ENCODE measurements at places on chromosomes 5 and 9.

GRCh38 chr5:62689599-62690368, 111.2 kb downstream of the LRRC70 start:
- no peak for ATAC-seq

DNA sequence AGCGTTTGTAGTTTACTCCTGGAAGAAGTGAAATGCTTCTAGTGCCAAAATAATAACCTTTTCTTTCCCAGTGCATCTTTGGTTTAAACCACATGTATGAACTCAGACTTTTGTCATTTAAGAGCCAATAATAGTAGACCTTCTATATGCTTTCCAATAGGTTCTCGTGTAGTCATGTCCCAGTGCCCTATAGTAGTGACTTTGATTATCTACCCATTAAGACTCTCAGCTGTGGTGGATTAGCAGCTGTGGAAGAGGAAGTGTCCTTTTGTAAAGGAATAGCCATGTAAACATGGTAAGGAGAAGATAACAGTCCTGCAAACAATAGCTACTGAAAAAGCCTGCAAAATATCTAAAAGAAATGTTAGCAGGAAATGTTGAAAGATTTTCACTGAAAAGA, 765.3 kb downstream of the MTRR start:
- ATAC-seq: no peak

DNA sequence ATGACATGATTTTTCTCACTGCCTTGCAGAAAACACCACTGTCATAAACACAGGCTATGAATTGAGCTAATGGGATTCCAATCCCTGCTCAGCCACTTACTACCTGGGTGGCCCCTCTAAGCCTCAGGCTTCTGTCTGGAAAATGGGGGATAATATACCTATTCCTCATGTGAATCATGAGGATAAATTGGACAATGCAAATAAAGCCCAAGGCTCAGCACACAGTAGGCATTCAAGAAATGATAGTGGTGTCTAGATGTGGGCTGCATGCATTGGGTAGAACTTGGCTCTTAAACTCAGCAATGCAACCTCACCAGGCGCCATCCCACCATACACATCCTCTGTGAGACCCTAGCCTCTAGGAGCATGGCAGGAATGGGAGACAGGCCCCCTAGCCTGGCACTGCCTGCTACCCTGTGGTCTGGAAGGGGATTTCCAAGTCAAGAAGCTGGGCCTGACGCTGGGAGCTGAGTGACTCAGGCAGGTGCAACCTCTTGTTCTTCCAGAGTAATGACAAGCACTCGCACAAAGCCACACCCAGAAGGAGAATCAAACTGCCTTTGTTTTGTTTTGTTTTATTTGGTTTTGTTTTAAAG, 2.3 kb upstream of the TNIP1 start:
- no peak for ATAC-seq

- ATAC-seq: no peak
Measured at GRCh38 chr5:80240368-80240986, 15.4 kb downstream of the SERINC5 start.

GRCh38 chr5:104843822-104844221, 1281.2 kb upstream of the NUDT12 start:
- ATAC-seq: no peak

GRCh38 chr5:73973135-73973534, 347.1 kb downstream of the ARHGEF28 start:
- no peak for ATAC-seq

DNA sequence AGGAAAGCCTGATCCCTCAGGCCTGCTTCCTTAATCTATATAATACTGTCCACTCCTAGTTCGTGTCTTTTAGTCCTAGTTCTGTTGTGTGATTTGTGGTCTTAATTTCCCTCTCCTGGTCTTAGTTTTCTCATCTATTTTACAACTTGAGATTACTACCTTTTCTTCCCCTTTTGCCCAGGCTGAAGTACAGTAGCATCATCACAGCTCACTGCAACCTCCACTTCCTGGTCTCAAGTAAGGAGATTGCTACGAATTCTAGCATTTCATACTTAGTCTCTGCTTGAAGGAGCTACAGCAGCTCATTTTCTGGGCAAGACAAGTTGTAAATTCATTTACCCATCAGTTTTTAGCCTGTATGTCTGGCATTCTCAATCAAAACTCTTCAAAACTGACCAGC, 5.5 kb downstream of the TRIM32 start:
- no peak for ATAC-seq

DNA sequence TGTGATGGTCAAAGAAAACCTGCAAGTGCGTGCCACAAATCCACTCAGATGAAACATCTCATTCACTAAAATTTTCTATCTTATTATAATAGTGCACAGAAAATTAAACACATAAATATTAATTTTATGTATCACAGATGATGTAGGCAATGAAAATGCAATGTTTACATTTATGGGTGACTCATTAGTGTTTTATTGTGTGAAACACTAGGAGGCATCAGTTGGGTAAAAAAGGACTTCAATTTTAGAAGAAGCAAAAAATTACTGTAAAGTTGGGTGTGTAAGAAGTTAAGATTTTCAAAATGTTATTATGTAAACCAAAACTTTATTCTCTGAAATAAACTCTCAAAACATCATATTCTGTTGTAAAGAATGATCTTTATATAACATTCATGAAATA, 4.0 kb downstream of the MEF2C start:
- ATAC-seq: no peak

DNA sequence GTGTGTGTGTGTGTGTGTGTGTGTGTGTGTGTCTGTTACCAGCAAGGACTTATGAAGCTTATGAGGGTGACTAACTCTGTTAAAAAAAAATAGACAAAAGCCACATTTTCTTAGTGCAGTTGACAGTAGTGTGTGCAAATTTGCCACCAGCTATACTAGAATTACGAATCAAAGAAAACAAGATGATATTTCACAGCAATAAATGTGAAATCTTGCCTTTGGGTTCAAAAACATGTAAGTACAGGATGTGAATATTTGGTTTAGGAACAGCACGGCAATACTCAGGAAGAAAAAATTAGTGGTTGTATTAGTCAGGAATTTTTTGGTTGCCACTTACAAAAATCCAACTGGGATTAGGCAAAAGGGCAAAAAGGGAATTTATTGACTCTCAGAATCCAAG, 117.4 kb downstream of the NPR3 start:
- ATAC-seq: no peak

DNA sequence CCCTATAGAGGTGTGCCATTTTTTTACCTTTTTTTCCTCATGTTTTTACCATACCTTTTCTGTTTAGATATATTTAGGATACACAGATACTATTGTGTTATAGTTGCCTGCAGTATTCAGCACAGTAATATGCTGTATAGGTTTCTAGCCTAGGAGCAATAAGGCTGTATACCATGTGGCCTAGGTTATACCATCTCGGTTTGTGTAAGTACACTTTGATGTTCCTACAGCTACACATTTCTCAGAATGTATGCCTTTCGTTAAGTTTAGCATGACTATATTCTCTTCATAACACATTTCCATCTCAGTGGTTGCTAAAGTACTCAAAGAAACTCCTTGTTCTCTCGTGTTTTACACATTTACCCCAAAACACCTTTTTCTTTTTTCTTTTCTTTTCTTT, 23.0 kb downstream of the UBE2D2 start:
- no peak for ATAC-seq

- no peak for ATAC-seq
Measured at GRCh38 chr5:177509381-177509951, at the start of gene DOK3. Gene DOK3, minus strand, starts transcription at chr5:177509826. Its CDS starts 286 bp downstream, at chr5:177509540.

DNA sequence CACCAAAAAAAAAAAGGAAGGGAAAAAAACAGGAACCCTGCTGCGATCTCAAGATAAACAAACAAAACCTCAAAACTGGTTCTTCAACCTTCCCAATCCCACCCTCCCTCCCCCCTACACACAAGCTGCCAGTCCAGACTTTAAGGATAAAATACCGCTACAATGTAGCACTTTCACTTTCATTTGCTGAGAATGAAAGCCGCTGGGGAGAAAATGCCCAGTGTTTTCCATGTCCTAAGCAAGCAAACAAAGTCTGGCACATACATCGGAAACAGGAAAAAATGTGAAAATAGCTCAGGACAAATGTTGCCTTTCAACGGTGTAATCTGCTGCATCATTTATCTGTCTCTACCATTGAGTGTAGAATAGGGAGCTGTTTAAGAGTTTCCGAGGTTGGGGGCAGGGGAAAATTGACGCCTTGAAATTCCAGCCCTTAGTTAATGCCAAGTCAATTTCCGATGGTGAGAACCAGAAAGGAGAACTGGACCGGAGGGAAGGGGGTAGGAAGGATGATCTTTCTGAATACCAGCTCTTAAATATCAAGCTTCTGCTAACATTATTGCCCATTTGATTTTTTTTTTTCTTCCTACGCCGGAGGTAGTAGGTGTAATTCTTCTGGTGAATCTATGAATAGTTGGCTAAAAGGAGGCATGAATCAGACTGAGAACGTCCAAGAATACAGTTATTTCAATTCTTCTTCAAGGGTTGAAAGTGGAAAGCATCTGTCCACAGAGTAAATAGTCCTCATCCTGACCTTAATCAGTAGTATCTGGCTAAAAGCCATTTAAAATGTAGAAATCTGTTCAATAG, 1.2 kb upstream of the ADAMTS6 start:
- peak; percentile 34 for ATAC-seq

DNA sequence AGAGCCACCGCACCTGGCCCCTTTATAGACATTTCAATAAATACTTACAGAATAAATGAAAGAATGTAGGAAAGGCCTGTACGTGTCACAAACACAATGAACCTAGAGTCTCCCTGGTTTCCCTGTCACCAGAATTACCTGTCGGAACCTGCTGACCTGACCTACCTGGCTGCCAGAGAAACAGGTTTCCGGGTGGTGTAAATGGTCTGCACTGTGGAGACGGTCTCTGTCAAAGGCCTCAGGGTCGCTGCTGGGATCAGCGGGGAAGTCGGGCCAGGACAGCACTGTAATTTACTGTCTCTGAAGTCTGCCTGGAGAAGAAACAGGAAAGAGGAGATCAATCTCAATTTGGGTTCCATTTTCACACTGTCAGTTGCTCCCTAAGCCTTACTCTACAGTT, 9.3 kb upstream of the FRRS1L start:
- ATAC-seq: no peak

- ATAC-seq: no peak
Measured at GRCh38 chr5:152638996-152639552, 234.0 kb upstream of the NMUR2 start.

- no peak for ATAC-seq
Measured at GRCh38 chr9:33414268-33414667, 11.9 kb upstream of the AQP7 start.

DNA sequence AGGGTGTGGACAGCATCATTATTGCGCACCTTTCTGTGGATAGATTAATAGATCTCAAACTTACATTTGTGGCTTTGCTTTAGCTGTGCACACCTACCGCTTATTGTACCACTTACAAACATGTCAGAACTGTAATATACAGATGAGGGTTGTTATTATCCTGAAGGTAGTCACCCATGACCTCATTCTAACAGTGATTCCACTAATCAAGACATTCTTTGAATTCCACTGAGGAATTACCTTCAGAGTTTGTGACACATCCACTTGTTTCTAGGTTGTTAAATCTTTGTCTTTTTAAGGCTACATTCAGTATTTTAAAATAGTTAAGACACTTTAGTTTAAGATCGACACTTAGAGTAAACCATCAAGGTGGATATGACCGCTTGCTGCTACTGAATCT, 7.8 kb downstream of the KCNV2 start:
- no peak for ATAC-seq

DNA sequence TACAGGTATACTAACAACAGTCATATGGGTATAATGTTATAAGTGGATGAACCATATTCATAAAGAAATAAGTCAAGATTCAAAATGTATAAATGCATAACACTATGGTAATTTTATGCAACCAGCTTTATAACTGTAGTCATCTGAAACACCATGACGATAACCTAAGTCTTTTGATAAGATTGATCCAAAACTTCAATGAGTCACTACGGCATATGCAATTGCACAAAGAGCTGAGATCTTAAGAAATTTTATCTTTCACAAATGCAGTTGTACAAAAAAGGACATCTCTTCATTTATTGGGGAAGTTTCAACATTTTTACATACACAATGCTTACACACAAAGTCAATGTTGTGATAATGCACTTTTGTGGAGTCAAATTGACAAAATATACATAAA, 20.3 kb downstream of the FAM81B start:
- no peak for ATAC-seq

DNA sequence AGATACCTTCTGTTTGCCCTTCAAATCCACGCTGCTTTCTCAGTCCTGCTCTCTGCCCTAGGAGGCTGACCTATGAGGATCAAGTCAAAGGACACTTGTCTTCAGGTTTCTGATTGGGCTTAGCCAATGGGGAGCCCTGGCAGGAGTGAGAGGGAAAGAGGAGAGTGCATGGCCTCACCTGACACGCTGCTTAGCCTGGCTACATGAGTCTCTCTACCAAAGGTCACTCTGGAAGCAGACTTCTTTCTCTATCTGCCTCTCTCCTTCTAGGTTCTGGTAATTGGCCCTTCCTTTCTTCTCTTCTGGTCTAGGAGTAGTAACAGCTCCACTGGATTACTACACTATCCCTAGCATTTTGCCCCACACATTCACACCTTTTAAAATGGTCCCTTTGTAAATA, 13.1 kb downstream of the ARSB start:
- peak; percentile 22 for ATAC-seq

- ATAC-seq: no peak
Measured at GRCh38 chr5:32314658-32315057, 1.9 kb upstream of the MTMR12 start.

GRCh38 chr9:112849363-112849922, 41.2 kb downstream of the SLC46A2 start:
- ATAC-seq: no peak
